Tibial nerve (tissue), 4 donors: ENCODE measurements at places on chromosomes 6 and 20. TPM values are rescaled to one million over a fixed set of nuclear protein-coding genes. Genes with fewer than 3 reads are reported as not detected.

The TMEM244 gene
- total RNA-seq, result not detected

The FGD2 gene
- total RNA-seq, result 48.1 TPM

GRCh38 chr6:29999416-29999815 is 57.1 kb downstream of the HLA-A start:
- DNase-seq, result no peak

The DACT2 gene
- not detected for total RNA-seq

DNA sequence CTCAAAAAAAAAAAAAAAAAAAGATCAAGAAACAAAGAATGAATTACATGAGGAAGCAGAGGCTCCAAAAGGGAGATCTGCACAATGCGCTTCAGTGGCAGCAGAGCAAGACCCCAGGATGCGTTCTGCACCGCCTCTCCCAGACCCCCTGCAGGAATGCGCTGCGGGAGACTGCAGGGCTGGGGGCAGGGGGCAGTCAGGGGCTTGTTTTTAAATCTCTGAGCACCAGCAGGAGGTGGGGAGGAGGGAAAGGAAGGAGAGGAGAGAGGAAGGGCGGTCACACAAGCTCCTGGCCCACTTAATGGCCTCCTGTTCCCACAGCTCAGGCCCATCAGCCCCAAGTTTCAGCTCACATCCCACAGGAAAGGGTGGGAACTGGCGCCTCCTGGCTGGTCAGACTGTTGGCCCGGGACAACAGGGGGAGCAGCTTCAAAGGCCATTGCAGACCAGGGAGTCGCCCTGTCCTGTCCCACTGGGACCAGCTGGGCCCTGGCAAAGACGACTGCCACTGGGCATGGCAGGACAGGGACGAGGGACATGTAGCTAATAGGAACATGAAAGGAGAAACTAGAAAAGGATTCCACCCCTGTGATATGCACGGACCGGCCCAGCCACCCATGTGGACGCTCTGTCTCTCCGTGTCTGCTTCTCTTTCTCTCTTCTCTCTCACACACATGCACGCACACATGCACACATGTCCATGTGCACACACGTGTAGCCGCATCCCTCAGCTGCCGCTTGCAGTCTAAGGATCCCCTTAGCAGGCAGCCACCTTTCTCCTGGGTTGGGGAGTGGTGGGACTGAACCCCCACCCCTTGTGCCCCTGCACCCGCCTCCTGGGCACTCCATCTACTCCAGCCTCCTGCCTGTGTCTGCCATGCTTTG is 34.7 kb downstream of the TFEB start:
- no peak for DNase-seq

GRCh38 chr6:52190409-52190808 is 4.2 kb downstream of the IL17A start:
- no peak for DNase-seq

DNA sequence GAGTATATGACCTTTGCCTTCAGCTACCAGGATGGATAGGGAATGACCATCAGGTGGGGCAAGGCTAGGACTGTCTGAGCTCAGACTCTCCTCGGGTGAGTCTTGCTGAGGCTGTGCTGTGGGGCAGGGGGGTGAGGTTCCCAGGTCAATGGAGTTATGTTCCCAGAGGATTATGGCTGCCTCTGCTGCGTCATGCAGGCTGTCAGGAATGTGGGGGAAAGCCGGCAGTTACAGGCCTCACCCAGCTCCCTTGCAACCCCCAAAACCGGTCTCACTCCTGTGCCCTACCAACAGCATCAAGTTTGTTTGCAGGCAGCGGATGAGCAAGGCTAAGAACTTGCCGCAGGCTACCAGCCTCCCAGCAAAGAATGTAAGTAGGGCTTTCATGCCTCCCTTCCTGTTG is 93.5 kb downstream of the ESR1 start:
- no peak for DNase-seq

DNA sequence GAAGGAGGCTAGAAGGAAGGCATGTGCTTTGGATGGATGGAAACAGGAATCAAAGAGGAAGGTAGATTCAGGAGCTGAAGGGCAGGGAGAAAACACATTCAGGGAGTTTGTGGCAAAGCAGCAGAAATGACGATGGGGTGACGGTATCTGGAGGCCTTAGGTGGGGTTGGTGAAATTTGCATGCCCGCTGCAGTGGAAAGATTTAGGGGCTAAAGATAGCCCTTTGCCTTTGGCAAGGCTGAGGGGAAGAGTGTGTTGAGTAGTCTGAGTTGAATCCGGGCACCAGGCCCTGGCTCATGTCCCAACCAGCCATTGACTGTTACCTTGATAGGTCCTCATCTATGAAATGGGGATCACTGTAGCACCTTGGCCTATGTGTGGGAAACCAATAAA is 1.3 kb downstream of the GZF1 start:
- no peak for DNase-seq

The EMILIN3 gene
- 1.8 TPM for total RNA-seq

DNA sequence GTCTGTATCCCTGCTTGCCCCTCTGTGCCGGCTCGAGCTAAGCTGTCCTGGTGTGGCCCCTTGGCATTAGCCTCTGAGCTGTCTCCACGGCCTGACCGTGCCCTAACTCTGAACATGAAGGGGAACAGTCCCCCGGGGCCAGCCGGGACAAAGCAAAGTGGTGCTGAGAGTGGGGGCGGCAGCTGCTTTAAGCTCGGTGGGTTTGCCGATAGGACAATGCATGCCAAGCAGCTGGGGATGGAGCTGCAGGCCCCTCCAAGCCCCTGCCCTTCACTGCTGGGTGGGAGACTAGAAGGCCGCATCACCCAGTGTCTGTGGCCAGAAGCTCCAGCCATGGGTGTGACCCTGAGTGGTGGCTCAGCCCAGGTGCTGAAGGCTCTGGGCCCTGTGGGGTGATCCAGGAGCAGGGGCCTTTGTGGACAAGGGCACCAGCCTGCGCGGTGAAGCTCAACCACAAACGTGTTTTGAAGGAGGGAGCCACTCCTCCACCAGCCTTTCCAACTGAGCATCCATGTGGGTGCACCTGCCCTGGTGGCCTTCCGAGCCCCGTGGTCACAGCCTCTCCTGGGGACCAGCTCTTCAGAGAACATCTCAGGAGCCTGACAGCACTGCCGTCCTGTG is 242.5 kb downstream of the ERMARD start:
- no peak for DNase-seq

The PM20D2 gene
- 15.7 TPM for total RNA-seq

GRCh38 chr6:21996425-21997118 is 300.3 kb downstream of the PRL start:
- DNase-seq, result no peak

GRCh38 chr20:24828992-24829648 is 119.9 kb upstream of the CST7 start:
- DNase-seq, result no peak

The FHL5 gene
- total RNA-seq, result 38.0 TPM

GRCh38 chr6:149855040-149855654 is 9.0 kb downstream of the LRP11 start:
- no peak for DNase-seq

GRCh38 chr6:134177753-134178160 is 125.3 kb upstream of the SLC2A12 start:
- DNase-seq, result peak; percentile 34

DNA sequence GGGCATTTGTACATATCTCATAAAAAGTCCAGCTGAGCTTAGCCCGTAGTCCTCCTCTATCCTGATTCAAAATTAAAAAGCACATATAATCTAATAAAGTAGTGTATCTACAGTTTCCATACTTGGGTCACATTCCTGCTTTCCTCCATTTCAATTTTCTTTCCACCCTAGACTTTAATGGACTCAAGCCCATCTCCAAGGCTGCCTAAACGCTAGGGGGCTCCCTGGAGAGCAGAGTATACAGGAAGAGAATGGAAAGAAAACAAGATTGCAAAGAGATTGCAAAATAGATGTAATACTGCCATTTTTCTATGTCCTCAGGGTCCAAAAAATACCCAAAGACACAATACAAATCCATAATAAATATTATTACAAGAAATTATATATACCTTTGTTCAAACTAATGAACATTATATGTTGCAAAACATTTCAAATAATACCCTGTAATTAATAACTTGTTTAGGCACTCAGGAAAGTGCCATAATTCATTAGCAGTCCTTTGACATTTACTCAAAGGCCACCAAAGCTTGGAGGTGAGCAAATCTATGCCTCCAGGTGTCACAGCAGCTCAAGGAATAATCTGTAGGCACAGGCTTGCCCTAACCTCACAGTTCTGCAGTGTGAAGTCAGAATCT is 2.4 kb upstream of the MCM3 start:
- DNase-seq, result peak; percentile 85

GRCh38 chr6:52503851-52504781 is 72.7 kb downstream of the TRAM2 start:
- peak; percentile 70 for DNase-seq

The SGK2 gene
- total RNA-seq, result 1.2 TPM

The NRSN2 gene
- 20.9 TPM for total RNA-seq

- DNase-seq, result no peak
These were observed 213.3 kb downstream of the ZFAND3 start for GRCh38 chr6:38032797-38033196.

The GSTA1 gene
- not detected for total RNA-seq

The GCNT2 gene
- total RNA-seq, result 0.78 TPM

GRCh38 chr6:85945459-85946185 is 302.9 kb upstream of the SYNCRIP start:
- DNase-seq, result no peak

- DNase-seq, result no peak
These were observed 125.6 kb downstream of the FIG4 start for GRCh38 chr6:109816452-109817374.

GRCh38 chr6:4299476-4299875 is 164.1 kb upstream of the ECI2 start:
- no peak for DNase-seq

The ARFGAP1 gene
- 79.2 TPM for total RNA-seq

DNA sequence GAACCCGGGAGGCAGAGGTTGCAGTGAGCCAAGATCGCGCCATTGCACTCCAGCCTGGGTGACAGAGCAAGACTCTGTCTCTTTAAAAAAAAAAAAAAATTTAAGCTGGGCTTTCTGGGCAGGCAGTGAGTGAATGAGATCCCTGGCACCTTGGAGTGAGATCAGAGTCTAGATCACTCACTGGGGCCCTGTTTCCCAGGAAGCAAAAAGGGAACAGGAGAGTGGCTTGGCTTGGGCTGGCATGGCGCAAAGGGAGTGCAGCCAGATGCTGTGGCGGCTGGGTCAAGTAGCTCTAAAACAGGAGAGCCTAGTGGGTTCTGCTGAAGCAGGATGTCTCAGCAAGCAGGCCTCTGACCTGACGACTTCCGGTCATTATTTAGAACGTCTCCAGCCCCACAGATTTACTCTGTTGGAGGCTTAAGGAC is 10.4 kb downstream of the PLCG1 start:
- DNase-seq, result no peak

- DNase-seq, result no peak
These were observed 68.6 kb upstream of the FYN start for GRCh38 chr6:111941686-111942330.

DNA sequence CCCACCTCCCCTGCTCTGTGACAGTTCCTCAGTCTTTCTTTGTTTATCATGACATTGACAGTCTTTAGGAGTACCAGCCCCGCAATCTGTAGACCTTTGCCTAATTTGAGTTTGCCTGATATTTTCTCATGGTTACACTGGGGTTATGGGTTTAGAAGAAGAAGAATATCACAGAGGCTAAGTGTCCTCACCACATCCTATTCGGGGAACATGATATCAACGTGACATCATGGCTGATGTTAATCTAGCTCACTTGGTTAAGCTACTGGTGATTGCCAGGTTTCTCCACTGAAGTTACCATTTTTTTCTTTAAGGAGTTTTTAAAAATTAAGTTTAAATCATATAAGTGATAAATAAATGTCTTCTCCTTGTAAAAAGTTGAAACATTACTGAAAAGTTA is 127.5 kb downstream of the CEP57L1 start:
- DNase-seq, result no peak

The C6orf141 gene
- total RNA-seq, result 5.0 TPM

The ZNF165 gene
- total RNA-seq, result 0.42 TPM

DNA sequence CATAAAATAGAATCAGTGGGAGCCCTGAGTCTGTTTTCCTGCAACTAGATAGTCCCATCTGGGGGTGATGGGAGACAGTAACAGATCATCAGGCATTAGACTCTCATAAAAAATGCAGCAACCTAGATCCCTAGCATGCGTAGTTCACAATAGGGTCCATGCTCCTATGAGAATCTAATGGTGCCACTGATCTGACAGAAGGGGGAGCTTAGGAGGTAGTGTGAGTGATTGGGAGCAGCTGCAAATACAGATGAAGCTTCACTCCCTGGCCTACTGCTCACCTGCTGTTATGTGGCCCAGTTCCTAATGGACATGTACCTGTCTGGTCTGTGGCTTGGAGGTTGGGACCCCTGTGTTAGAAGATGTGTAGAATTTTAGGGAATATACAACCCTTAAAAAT is 904.5 kb upstream of the EPHA7 start:
- no peak for DNase-seq

- DNase-seq, result no peak
These were observed 11.8 kb upstream of the FAM184A start for GRCh38 chr6:119090256-119090655.

- no peak for DNase-seq
These were observed 1.7 kb downstream of the TNF start for GRCh38 chr6:31576897-31577578.

- no peak for DNase-seq
These were observed 9.2 kb downstream of the KCNG1 start for GRCh38 chr20:51013577-51014330.

GRCh38 chr6:116106146-116106545 is 5.5 kb downstream of the NT5DC1 start:
- DNase-seq, result no peak

DNA sequence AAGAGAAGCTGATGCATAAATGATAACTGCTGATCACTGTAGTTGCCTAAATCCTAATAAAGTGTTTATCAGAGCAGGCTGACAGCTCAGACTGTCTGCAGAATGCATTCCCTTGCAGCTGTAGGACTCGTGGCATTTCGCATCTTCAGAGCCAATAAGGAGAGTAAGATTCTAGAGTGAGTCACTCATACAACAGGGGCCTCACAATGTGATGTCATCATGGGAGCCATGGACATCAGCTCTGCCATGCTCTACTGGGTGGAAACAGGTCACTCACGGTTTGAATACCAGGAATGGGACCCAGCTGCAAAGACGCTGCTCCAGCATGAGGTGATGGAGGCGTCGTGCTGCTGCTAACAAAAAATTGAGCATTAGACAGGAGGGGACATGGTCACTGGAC is 7.4 kb downstream of the FAM209B start:
- DNase-seq, result no peak

DNA sequence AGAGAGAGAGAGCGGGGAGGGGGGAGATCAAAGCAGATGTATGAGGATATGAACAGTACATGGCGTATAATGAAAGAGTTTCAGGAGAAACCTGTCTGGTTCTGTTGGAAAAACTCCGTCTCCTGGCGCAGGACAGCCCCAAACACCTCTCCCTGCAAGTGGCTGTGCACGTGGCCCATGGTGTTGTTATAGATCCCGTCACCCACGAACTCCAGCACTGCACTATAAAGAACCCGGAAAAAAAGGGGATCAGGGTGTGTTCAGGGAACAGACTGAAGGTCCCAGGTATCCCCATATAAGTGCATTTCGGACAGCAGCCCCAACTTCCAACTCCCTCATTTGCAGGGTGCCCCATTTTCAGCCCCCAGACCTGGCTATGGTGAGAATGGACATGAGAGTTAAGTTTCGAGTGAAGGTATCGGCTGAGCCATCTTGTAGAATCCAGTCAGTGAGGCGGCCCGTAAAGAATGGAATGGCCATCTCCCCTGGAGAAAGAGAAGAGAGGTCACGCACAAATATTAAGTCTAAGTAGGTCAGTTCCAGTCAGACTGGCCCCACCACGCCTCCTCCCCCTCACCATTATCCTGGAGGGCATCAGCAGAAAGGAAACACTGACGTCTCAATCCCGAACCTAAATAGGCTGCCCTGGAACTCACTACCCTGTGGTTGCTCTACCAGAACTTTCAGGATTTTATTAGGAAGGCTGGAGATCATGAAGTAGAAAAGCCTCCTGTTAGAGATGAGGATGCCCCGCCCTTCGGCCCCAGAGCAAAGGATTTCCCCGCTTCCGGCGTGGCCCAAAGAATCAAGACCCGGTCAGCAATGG is 1.3 kb downstream of the TAP1 start:
- peak; percentile 42 for DNase-seq
